NCI-H510A (cell line): ENCODE measurements at places on chromosomes 1 and 21.

- DNase-seq = no peak
Measured at GRCh38 chr1:157585984-157586383, 11.9 kb downstream of the FCRL4 start.

DNA sequence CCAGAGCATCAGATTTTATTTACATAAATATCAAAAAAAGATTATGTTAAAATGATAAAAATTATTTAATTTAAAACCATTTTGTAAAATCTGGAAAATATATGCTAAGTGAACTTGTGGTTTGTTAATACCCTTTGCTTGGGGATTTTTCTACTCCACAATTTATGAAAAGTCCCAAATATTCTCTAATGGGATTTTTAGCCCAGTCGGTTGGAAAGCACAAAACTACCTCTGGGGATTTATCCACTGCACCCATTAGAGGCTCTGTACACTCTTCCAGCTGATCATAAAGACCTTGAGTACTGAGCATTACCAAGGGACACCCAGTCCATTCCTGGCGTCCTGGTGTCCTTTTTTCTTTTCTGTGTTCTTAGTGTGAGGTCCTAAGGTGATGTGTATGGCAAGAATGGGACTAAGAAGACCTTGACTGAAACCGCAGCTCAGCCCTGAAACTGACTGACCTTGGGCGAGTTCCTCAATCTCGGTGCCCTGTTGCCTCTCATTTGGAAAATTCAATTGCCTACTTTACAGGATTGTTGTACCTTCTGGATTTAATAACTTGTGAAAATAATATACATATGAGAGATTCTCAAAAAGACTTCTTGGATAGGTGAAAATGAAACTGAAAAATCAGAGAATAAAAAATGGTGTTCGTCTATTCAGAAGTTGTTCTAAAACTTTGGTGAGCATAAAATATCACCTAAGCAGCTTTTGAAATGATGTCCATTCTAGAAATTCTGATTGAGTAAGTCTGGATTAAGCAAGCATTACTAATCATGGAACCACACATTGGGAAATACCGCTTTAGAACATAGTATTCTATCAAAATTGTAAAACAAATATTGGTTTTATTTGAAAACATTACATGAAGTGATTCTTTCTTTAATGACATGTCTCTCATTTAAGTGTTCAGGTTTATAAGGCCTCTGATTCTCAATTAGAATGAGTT is 21.5 kb upstream of the SAMSN1 start:
- no peak for DNase-seq

DNA sequence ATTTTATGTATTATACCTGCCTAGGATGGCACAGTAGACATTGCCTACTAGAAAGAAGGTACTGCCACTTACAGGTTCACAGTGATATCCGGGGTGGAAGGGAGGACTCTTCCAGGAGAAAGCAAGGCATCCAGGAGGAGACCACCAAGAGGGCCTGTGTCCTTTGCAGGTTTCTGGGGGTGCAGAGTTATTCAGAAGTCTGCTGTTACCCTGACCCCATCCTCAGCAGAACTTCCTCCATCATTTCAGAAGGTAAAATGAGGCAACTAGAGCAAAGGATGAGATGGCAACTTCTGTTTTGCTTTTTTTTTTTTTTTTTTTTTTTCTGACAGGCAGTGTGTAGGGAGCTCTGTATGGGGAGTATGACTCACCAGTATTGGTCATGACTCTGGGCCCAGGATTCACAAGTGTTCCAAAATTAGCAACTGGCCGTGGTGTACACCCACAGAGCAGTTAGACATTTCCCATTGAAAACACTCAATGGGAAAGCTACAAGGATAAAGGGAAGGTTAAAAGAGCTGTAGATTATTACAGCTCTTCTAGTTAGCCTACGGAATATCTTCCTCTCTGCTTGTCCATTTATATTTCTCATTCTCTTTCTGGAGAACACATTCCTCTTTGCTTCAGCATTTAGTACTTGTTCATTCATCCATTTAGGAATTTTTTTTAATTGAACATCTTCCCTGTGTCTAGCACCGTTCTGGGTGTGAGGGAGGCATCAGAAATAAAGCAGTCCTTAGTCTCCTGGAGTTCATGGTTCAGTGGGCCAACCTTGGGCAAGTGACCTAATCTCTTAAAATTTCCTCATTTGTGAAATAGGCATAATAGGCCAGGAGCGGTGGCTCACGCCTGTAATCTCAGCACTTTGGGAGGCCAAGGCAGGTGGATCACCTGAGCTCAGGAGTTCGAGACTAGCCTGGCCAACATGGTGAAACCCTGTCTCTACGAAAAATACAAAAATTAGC is 50.5 kb upstream of the PPP2R5A start:
- DNase-seq = no peak

DNA sequence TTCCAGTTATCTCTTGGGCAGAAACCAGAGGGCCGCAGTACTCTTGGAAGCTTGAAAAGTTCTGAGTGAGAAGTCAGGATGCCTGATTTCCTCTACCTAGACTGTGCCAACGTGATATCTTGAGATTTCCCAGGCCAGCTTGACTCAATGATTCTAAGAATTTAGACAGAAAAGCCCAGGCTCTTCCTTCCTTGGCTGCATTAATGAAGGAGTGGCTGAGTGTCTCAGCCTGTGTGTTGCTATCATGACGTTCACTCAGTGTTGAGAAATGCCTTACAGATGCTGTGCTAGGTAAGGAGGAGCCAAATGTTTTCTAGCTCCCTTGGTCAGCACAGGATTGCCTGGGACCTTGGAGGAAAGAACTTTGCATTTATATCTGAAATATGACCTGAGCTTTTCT is 454.1 kb upstream of the USP24 start:
- no peak for DNase-seq

GRCh38 chr1:8094481-8095241 is 68.6 kb upstream of the ERRFI1 start:
- DNase-seq = no peak
